ENCODE measurements at places on chromosomes 7 and 10.

DNA sequence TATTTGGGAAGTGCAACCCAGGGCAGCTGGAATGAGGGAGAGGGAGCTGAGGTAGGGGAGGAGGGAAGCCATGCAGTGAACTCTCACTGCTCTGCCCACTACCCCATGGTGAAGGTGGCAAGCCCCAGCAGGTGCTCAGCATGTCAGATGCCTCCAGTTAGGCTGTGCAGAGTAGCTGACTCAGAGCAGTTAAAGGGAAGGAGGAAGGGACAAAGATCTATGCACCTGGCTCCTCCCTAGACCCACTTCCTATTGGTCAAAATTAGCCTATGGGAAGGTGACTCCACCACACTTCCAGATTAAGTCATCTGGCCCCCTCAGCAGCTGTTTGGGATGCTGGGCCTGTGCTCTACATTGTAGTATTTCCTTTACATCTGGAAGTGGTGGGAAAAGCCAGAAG is 125.7 kb upstream of the MTPN start:
- H3K4me3 ChIP-seq: no peak overlapping the region
- H3K27ac ChIP-seq: no peak overlapping the region
- H3K27me3 ChIP-seq: no peaks in the 10 kb centered on the region
- H3K36me3 ChIP-seq: no peaks in the 10 kb centered on the region
- DNase-seq: no peak

DNA sequence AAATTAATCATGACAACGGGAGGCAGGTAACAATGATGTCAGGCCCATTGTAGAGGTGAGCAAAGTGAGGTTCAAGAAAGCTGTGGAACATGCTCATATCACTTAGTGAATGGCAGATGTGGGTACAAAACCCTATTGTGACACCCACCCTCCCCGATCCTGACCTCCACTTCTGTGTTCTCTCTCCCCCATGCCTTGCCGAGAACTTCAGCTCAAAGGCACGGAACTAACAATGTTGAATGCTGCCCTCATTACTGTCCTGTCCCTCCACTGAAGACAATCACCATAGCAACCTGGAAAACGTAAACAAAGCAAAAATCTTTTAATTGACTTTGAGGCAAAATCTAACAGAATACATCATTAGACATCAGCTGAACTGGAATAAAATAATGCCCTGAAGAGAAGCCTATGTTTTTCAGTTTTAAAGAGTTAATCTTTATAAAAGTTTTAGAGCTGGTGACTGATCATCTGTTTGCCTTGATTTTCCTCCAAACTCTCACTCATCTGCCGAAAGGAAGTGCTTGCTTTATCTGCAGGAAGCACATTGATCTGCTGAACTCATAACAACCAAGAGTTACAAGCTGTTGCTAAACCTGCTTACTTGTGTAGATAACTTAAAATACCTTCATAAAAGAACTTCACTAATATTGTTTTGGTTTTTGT is 133.6 kb downstream of the CUBN start:
- DNase-seq: no peak
- no peaks in the 10 kb centered on the region for H3K36me3 ChIP-seq

- H3K27me3 ChIP-seq: no peaks in the 10 kb centered on the region
- no peaks in the 10 kb centered on the region for H3K36me3 ChIP-seq
- no peak overlapping the region for H3K4me3 ChIP-seq
- H3K27ac ChIP-seq: peak overlapping the region; percentile 41
- no peaks in the 10 kb centered on the region for H3K4me1 ChIP-seq
These were observed 26.6 kb downstream of the RPP38 start for GRCh38 chr10:15123749-15124184.

- H3K4me1 ChIP-seq: no peaks in the 10 kb centered on the region
- H3K27ac ChIP-seq: no peak overlapping the region
- no peak for DNase-seq
- H3K27me3 ChIP-seq: no peaks in the 10 kb centered on the region
- no peaks in the 10 kb centered on the region for H3K36me3 ChIP-seq
These were observed 110.7 kb upstream of the CARD11 start for GRCh38 chr7:3154317-3154716.

GRCh38 chr7:141864765-141865447 is 23.6 kb upstream of the PRSS37 start:
- H3K27me3 ChIP-seq: no peaks in the 10 kb centered on the region
- H3K4me1 ChIP-seq: no peaks in the 10 kb centered on the region
- no peak for DNase-seq
- no peaks in the 10 kb centered on the region for H3K36me3 ChIP-seq

DNA sequence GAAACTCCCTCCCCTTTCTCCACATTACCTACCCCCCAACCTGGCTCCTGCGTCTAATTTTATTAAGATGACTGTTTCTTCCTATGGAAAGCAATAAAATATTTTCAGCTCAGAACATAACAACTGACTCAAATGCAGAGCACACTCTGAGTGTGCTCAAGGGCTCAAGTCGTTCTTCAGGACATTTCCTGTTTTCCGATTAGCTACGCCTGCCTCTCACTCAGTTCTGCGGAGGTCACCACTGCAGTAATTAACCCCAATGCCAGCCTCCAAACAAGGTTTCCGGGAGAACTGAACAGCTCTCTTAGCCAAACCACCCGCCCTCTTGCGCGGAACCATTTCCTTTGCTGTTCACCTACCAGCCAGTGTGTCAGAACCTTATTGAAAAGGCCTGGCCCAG is 19.3 kb downstream of the MYOF start:
- peaks cover 23% of the 10 kb centered on the region for H3K4me1 ChIP-seq
- no peak overlapping the region for H3K4me3 ChIP-seq
- peak overlapping the region; percentile 43 for H3K27ac ChIP-seq
- H3K27me3 ChIP-seq: no peaks in the 10 kb centered on the region
- no peaks in the 10 kb centered on the region for H3K36me3 ChIP-seq

DNA sequence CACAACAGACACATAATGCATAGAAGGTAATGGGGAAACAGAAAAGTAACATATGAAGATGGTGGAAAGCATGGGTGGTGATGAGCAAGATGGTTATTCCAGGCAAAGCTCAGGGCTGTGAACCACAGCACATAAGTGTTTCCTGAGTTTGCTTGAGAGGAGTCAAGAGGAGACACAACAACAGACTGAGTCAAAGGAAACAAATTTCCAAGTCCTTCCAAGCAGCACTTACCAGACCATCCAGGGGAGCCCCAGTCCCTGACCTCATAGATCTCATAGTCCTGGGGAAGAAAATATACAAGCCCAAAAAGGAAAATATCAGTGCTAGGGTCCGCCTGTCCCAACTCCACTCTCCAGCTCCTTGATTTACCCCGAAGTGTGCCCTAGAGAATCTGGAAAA is 216.6 kb upstream of the FZD1 start:
- no peaks in the 10 kb centered on the region for H3K27me3 ChIP-seq
- no peaks in the 10 kb centered on the region for H3K4me1 ChIP-seq
- no peak overlapping the region for H3K27ac ChIP-seq
- H3K4me3 ChIP-seq: no peak overlapping the region

GRCh38 chr10:3346851-3347250 is 174.3 kb upstream of the PITRM1 start:
- H3K4me1 ChIP-seq: no peaks in the 10 kb centered on the region
- H3K4me3 ChIP-seq: no peak overlapping the region
- H3K27ac ChIP-seq: no peak overlapping the region
- no peaks in the 10 kb centered on the region for H3K36me3 ChIP-seq

GRCh38 chr7:48170506-48170905 is 752 bp upstream of the ABCA13 start:
- no peaks in the 10 kb centered on the region for H3K36me3 ChIP-seq
- DNase-seq: no peak
- H3K4me3 ChIP-seq: no peak overlapping the region
- H3K27me3 ChIP-seq: no peaks in the 10 kb centered on the region
- no peak overlapping the region for H3K27ac ChIP-seq

GRCh38 chr7:25950488-25951413 is 201.2 kb upstream of the NFE2L3 start:
- H3K27ac ChIP-seq: peak overlapping the region; percentile 87
- H3K27me3 ChIP-seq: no peaks in the 10 kb centered on the region
- H3K4me3 ChIP-seq: peak overlapping the region; percentile 63
- no peaks in the 10 kb centered on the region for H3K36me3 ChIP-seq
- no peaks in the 10 kb centered on the region for H3K4me1 ChIP-seq

GRCh38 chr7:5424749-5425506 is 1.3 kb upstream of the TNRC18 start:
- DNase-seq: peak; percentile 32
- peaks cover 4% of the 10 kb centered on the region for H3K4me1 ChIP-seq
- H3K27ac ChIP-seq: peak overlapping the region; percentile 100
- no peaks in the 10 kb centered on the region for H3K27me3 ChIP-seq

DNA sequence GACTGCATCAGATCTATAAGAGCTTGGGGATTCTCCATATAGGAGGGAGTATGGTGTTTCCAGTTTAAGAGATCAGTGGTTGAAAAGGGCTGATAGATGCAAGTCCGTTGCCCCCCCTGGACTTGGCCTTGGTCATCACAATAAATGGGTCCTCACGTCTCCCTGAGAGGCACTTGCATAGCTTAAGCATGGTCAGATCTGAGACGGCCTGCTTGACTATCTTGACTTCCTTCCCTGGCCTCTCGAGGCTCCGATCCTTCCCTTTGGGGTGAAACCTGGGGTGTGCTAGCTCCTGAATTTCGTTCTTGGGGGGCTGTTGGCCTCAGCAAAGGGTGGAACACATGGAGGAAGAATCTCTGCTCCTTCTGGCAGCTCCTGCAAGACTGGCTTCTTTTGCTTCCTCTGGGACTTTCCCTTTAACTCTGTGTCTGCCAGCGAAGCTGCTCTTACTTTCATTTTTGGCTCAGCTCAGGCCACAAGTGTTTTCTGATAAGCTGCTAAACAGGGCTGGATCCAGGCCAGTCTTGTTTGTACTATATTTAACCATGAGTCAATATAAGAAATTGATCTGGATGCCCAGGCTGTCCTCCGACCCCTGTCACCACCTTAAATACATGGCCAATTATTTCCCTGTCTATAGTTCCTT is 11.2 kb upstream of the ZNF485 start:
- no peaks in the 10 kb centered on the region for H3K4me1 ChIP-seq
- H3K36me3 ChIP-seq: no peaks in the 10 kb centered on the region
- no peak overlapping the region for H3K4me3 ChIP-seq
- DNase-seq: no peak
- H3K27me3 ChIP-seq: no peaks in the 10 kb centered on the region

- no peak overlapping the region for H3K4me3 ChIP-seq
- no peaks in the 10 kb centered on the region for H3K36me3 ChIP-seq
- no peaks in the 10 kb centered on the region for H3K4me1 ChIP-seq
These were observed 274.2 kb downstream of the BAMBI start for GRCh38 chr10:28951484-28951883.

DNA sequence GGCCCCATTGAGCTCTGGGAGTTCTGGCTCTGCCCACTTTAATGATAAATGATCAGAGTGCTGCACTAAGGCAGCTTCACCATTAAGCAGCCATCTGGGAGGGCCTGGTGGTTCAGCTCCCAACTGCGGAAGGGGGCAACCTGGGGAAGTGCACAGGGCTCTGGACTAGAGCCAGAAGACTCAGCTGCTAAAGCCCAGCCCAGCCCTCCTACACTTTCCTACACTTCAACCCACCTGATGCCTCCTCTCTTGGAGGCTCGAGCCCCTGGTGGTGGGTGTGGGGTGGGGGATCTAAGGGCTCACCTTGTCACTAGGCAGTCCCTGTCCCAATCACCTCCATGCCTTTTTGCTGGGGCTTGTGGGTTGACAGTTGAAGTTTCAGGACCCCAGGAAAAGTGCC is 60.6 kb upstream of the ANTXRL start:
- H3K36me3 ChIP-seq: no peaks in the 10 kb centered on the region
- H3K27me3 ChIP-seq: no peaks in the 10 kb centered on the region
- no peak overlapping the region for H3K4me3 ChIP-seq
- no peaks in the 10 kb centered on the region for H3K4me1 ChIP-seq

GRCh38 chr10:61633665-61634064 is 29.1 kb upstream of the CABCOCO1 start:
- no peaks in the 10 kb centered on the region for H3K4me1 ChIP-seq
- no peak overlapping the region for H3K27ac ChIP-seq
- H3K4me3 ChIP-seq: no peak overlapping the region
- DNase-seq: no peak
- H3K36me3 ChIP-seq: no peaks in the 10 kb centered on the region

DNA sequence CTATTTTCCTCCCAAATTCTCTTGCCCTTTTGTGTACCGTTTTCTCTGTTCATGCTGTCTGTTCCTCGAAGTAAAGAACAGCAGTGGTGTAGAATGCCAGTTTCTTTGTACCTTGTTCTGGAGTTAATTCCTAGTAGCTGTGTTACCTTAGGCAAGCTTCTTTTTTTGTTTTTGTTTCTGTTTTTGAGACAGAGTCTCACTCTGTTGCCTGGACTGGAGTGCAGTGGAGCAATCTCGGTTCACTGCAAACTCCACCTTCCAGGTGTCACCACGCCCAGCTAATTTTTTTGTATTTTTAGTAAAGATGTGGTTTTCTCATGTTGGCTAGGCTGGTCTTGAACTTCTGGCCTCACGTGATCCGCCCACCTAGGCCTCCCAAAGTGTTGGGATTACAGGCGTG is 221.2 kb downstream of the BBS9 start:
- DNase-seq: no peak
- no peak overlapping the region for H3K4me3 ChIP-seq
- H3K27ac ChIP-seq: no peak overlapping the region
- H3K36me3 ChIP-seq: no peaks in the 10 kb centered on the region
- no peaks in the 10 kb centered on the region for H3K27me3 ChIP-seq

GRCh38 chr7:27031289-27032172 is 64.3 kb downstream of the HOXA1 start:
- no peaks in the 10 kb centered on the region for H3K27me3 ChIP-seq
- H3K27ac ChIP-seq: peak overlapping the region; percentile 41
- no peak overlapping the region for H3K4me3 ChIP-seq
- H3K36me3 ChIP-seq: no peaks in the 10 kb centered on the region
- H3K4me1 ChIP-seq: no peaks in the 10 kb centered on the region
- no peak for DNase-seq

GRCh38 chr7:27921081-27921836 is 181.3 kb downstream of the TAX1BP1 start:
- no peaks in the 10 kb centered on the region for H3K36me3 ChIP-seq
- H3K27ac ChIP-seq: peak overlapping the region; percentile 18
- peak; percentile 66 for DNase-seq
- H3K27me3 ChIP-seq: no peaks in the 10 kb centered on the region
- H3K4me3 ChIP-seq: no peak overlapping the region
